ENCODE measurements at places on chromosomes 2 and 18.

DNA sequence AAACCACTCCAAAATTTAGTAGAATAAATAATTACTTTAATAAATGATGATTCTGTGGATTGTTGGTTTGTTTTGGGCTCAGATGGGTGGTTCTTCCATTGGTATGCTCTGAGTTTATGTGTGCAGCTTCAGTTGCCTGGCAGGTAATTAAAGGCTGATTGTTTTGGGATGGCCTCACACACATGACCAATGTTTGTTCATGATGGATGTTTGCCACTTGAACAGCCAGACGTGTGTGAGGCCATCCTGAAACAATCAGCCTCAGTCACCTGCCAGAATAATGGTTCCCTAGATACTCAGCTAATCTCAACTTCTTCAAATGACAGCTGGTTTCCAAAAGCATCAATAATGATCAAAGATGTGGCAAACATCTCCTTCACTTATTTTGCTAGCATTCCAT, 352.5 kb upstream of the GULP1 start:
- no peak for DNase-seq

GRCh38 chr2:236643480-236643879, 73.9 kb downstream of the ACKR3 start:
- no peak for DNase-seq

GRCh38 chr2:27587025-27587424, 4.2 kb downstream of the ZNF512 start:
- DNase-seq = no peak

DNA sequence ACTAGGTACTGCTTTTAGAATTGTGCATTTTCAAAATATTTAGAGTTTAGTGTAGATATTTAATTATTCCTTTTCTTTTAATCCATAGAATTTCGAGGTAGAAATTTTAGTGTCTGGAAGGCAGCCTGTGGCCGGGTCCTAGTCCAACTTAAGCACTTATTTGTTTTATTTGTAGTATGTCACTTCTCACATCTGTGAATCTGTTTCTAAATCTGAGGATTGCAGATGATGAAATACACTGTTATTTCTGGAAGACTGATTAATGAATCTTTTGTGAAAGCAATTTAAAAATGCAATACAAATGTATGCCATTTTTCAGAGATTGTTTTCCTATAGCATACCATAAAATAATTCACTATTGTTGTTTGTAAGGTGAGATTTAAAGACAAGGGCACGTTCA, 483.9 kb upstream of the TRIB2 start:
- DNase-seq = no peak

DNA sequence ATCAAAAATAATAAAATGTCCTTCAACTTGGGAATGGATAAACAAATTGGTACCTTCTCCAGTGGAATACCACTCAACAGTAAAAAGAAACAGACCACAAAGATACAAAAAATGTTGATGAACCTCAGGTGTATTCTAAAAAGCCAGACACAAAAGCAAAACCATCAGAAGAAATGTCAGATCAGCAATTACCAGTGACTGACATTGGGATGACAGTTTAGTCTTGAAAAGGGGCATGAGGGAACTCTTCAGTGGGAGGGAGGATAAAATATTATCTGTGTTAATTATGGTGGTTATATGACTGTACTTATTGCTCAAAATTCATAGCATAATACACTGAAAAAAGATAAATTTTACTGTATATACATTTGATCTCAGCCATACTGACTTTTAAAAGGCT, 473.0 kb downstream of the TMX3 start:
- DNase-seq = no peak

DNA sequence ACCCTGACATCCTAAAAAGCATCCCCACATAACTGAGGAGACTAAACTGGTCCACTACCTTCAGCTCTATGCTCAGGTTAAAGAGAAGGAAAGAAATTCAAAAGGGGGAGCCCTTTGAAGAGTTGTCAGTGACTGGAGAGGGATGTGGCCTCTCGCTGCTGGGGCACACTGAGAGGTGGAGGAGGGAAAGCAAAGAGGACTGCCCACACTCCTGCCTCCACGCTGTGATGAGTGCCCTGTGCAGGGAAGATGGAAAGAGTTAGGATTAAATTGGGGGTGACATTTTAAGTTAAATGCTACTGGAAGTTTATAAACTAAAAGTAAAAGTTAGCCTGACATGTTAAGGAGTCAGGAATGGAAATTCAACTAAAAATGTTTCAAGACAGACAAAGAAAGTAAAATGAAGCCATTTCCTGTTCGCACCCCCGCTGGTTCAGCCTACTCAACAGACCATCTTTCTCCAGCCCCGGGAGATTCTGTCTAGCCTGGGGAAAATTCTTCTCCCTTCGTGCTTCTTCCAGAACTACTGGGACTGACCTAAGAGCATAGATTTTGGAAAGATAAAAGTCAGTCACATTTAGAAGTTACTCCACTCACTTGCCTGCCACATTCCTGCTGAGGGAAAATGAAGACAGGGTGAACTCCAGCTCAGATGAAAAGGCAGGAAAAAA, 17.8 kb upstream of the INO80C start:
- DNase-seq = no peak
